Activated T-helper 9 cell treated with anti-CD3 and anti-CD28 coated beads, Interleukin-2, amount 50 U/mL, for 16 hours (primary cell): ENCODE measurements at places on chromosomes 12 and 14.

DNA sequence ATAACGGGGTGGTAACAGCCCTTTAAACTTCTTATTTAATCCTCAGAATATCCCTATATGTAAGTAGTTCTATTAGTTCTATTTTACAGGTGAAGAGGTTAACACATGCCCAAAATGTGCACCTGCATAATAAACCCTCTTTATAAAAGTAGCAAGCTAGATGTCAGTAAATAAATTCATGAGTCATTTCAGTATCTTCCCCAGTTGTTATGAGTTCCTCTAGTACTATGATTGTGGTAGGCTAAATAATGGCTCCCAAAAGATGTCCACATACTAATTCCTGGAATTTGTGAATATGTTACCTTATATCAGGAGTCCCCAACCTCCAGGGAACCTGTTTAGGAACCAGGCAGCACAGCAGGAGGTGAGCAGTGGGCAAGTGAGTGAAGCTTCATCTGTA, 106.5 kb downstream of the TMTC3 start:
- DNase-seq = no peak

GRCh38 chr14:80446356-80446755, 235.1 kb upstream of the DIO2 start:
- no peak for DNase-seq

DNA sequence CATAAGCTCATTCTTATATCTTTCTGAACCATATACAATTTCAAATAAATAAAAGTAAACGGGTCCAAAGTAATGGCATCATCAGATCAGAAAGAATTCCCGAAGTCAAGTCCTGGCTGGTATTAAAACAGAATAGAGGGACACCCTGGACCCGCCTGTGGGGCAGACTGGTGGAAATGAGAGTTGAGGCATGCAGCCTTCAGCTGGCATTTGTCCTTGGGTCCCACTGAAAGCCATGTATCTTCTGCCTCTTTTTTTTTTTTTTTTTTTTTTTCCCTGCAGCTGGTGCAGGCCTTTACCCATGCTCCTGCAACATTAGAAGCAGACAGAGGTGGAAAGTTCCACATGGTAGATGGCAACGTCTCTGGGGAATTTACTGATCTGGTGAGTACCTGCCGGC, 9.9 kb downstream of the AHSA1 start:
- DNase-seq = no peak

- no peak for DNase-seq
These were observed 18.6 kb downstream of the PPFIBP1 start for GRCh38 chr12:27542628-27543027.

GRCh38 chr12:63068857-63069442, 82.1 kb downstream of the AVPR1A start:
- no peak for DNase-seq

DNA sequence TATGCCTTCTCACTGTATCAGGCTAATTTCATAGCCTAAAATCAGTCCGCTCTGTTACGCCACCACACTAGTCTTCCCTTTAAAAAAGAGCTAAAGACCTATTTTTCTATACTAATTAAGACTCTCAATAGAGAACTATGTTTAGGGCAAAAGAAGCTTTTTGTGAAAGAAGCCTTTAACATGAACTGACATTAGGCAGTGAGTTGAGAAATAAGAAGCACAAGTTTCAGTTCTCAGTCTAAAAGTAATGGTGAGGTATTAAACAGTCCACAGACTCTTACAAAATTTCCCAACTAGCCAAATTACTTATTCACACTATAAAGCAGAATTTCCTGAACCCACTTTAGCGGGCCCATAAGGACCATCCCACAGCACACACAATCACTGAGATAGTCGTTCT, 93.7 kb downstream of the SOX5 start:
- DNase-seq = no peak

- DNase-seq = no peak
These were observed 359.8 kb downstream of the BTG1 start for GRCh38 chr12:91785655-91786498.

DNA sequence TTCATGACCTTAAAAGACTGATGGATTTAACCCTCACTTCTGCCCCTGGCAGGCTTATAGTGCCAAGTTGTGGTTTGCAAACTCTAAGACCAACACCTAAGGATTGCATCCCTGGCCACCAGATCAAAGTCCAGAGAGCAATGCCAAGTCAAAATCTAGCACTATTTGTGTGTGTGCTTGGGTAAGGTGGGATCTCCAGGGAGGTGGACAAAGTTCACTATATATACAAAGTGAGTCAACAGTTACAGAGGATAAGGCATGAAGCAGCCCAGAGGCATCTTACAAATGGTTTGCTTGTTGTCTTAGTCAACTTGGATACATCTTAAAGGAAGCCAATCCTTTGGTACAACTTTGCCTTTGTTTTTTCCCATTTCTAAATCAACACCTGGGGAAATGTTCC, 137.3 kb downstream of the MSRB3 start:
- DNase-seq = no peak

- no peak for DNase-seq
These were observed 2.4 kb downstream of the LRIG3 start for GRCh38 chr12:58917699-58918468.

- DNase-seq = no peak
These were observed 1.3 kb upstream of the CAPRIN2 start for GRCh38 chr12:30756074-30756473.

DNA sequence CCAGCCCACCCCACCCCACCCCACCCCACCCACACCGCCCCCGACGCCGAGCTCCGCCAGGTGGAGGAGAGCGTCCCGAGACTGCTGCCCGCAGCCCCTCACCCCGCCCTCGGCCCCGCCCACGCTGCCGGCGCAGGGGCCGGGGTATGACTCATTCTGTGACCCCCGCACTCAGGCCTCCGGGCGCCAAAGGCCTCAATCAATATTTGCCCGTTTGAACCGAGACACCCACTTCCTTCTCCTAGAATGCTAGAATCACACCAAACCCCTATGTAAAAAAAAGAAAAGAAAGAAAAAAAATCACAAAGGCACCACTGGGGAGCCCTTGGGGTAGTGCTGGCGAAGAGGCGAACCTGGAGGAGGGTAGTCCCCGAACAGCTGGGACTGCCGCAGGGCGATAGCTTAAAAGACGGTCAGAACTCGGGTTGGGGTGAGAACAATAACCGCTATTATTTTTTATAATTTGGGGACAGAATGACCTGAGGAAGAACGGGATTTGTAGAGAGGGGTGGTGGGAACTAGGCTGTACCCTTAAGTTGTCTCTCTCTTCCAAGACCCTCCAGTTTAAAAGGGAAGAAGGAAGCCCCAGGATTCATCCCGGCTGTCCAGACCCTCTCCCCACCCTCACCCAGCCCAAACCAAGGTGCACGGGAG, 894 bp downstream of the KRT8 start:
- no peak for DNase-seq
